ENCODE measurements at places on chromosomes 7 and 10.

GRCh38 chr7:51126324-51126723 lies 190.3 kb downstream of the COBL start:
- no peak for DNase-seq

GRCh38 chr7:101365956-101366355 lies 3.3 kb downstream of the COL26A1 start:
- DNase-seq = no peak

- no peak for DNase-seq
Measured at GRCh38 chr10:10479465-10479864, 538.2 kb upstream of the CELF2 start.

- DNase-seq = no peak
Measured at GRCh38 chr10:1117651-1118050, 61.5 kb downstream of the WDR37 start.

DNA sequence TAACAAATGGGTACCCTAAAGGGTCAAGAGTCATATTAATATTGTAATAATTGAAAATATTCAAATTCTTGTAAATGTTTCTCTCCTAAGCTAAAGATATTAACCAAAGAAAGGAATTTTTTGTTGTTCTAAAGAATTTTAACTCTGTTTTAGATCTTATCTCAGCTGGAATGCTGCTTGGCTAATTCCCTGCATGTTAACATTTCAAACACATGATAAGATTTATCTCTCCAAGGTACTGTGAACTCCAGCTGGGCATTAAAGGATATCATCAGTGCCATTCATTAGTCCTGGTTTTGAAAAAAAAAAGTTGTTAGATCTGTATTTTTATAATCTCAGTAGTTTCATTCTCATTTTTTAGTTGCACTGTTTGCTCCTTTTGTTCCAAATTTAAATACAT lies 76.9 kb downstream of the MAPK8 start:
- no peak for DNase-seq

- DNase-seq = no peak
Measured at GRCh38 chr7:36298106-36298505, 91.6 kb upstream of the ANLN start.

DNA sequence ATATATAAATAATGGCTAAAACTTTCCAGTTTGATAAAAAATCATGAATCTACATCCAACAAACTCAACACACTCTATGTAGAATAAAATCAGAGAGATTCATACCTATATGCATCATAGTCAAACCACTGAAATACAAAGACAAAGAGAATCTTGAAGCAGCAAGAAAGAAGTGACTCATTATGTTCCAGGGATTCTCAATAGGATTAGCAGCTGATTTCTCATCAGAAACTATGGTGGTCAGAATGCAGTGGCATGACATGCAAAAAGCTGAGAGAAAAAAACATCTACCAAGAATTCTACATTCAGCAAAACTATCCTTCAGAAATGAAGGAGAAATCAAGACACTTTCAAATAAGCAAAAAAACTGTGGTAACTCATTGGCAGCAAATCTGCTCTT lies 187.4 kb downstream of the RNLS start:
- no peak for DNase-seq

Measured in epithelial cell of proximal tubule (primary cell).